ENCODE measurements at places on chromosomes 12 and 14.

- DNase-seq = no peak
Observed at GRCh38 chr12:107439026-107439738, 246.4 kb upstream of the PWP1 start.

DNA sequence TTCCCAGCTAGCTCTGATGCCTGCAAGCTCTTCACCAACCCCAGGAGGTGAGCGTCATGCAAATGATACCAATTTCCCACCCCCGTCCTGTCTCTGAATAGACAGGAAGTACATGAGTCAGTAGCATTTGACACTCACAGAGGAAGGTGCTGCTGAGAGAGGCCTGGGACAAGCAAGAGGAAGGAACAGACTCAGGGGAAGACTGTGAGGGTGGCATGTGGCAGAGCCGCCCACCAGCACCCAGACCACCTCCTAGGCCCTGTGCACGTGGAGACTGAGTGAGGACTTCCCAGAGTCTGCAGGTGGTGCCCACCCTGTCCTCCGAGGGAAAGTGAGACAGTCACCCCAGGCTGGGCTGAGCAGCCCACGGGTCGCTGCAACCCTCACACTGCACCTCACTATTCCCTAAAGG, 199.5 kb upstream of the SFSWAP start:
- peak; percentile 13 for DNase-seq

DNA sequence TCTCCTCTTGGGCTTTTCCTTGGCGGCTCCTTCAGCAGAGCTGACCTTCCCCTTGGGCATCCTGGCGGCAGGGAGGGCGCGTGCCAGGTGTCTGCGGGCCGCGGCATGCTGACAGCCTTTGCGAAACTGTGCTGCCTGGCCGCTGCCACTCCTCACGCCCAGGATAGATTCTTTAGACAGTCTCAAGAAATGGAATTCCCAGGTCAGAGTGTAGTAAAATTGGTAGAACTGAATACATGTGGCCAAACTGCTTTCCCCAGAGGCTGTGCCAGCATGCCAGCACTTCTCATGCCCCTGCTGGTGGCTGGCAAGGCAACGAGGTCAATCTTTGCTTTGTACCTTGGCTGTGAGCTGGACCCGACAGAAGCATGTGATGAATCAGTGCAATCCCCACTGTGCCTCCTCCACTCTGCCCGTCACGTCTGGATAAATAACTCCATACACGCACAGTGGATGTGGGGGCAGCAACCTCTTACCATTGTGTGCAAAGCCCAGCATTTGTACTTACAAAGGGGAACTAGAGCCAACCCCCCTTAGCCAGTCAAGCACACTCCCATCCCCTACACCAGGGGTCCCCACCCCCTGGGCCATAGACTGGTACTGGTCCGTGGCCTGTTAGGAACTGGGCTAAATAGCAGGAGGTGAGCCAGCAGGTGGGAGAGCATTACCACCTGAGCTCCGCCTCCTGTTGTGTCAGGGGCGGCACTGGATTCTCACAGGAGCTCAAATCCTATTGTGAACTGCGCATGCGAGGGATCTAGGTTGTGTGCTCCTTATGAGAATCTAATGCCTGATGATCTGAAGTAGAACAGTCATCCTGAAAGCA, 90.9 kb downstream of the ACTN1 start:
- no peak for DNase-seq

DNA sequence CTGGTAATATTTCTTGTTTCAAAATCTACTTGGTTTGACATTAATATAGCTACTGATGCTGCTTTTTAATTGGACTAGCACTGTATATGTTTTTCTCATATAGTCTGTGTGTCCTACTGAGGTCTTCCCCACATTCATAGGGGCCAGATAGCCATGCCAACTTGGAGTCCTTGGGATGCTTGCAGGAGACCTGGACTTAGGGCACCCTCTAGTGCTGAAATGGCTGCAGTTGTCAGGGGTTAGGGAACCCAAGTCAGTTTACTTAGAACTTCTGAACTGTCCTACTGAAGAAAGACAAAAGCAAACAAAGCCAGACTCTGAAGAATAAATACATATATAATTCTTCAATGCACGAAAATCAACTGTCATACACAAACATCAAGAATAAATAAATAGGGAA, 279.9 kb upstream of the SYT1 start:
- no peak for DNase-seq

DNA sequence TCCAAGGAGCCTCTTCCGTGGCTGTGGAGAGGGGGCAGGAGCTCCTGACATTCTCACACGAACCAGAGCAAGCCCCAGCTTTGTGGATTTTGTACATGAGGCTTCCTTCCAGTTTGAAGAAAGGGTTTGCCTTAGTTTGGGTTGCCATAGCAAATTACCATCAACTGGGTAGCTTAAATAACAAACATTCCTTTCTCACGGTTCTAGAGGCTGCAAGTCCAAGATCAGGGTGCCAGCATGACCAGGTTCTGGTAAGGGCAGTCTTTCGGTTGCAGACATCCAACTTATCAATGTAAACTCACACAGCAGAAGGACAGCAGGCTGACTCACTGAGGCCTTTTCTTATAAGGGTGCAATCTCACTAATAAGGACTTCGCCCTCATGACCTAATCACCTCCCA, 25.9 kb upstream of the STAB2 start:
- no peak for DNase-seq

- no peak for DNase-seq
Observed at GRCh38 chr14:35205737-35206136, 83.4 kb downstream of the PRORP start.

GRCh38 chr12:78101946-78102635, 271.4 kb downstream of the NAV3 start:
- DNase-seq = no peak

GRCh38 chr14:72466325-72466724, 427.6 kb downstream of the DPF3 start:
- no peak for DNase-seq

GRCh38 chr12:69265205-69265604, 25.8 kb downstream of the CPSF6 start:
- no peak for DNase-seq

- DNase-seq = no peak
Observed at GRCh38 chr12:7915661-7916403, 20.2 kb downstream of the SLC2A3 start.

DNA sequence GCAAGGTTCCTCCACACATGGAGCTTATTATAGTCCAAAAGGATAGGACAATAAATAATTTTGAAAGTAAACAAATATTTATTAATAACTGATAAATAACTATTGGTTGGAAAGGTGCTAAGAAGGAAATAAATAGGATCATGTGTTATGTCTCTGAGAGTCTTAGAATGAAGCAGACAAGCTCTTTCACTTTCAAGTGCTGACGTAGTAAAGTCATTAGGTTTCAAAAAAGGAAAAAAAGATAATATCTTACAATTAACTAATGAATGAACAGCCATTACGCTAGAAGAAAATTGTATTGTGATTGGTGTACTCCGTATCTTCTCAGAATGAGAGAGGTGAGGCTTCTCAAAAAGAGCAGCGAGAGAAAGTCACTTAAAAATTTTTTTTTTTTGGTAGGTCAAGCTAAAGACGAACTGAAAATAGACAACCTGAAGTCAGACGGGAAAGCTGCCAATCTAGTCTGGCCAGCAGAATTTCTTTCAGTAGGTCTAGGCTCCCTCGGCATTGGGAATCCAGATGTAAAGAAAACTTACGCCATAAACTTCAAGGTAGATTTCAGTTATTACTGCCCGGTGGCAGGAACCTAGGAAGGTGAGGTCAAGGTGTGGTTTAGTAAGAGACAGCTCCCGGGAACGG, 583 bp upstream of the LEMD3 start:
- no peak for DNase-seq

Measured in activated CD8-positive, alpha-beta memory T cell treated with anti-CD3 and anti-CD28 coated beads for 48 hours (primary cell).